Foreskin keratinocyte (primary cell): ENCODE measurements at places on chromosomes 5 and 9. TPM values are rescaled to one million over a fixed set of nuclear protein-coding genes. Genes with fewer than 3 reads are reported as not detected.

GRCh38 chr5:77662635-77663034 lies 24.1 kb upstream of the OTP start:
- DNase-seq, result no peak

DNA sequence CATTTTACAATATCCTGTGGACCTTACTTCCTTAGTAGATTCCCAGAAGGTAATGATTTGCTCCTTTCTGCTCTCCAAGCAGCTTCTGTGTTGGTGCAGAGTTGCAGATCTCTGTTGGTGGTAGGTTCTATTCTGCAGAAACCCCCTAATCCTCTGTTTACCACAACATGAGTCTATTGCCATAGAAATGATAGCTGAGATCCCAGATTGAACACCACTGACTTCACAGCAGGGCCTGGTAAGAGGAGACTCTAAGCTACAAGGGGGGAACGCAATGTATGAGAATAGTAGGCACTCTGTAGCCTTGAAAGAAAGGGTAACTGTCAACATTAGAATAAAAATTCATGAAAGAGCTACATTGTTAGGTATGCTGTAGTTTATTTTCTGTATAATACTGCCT lies 59.5 kb downstream of the MUSK start:
- DNase-seq, result no peak

- DNase-seq, result no peak
Measured at GRCh38 chr9:120393386-120394057, 186.4 kb downstream of the CDK5RAP2 start.

BSPRY gene
- 0.04 TPM in 1 of 2 replicates, not detected in the other for total RNA-seq

PCDHGC4 gene
- total RNA-seq, result 0.28 and 0.54 TPM in 2 replicates
